ENCODE measurements at places on chromosomes 2 and 18.

- no peak for DNase-seq
Observed at GRCh38 chr2:196966061-196966460, 39.6 kb upstream of the PGAP1 start.

- no peak for DNase-seq
Observed at GRCh38 chr2:27025861-27026851, 6.6 kb upstream of the TMEM214 start.

DNA sequence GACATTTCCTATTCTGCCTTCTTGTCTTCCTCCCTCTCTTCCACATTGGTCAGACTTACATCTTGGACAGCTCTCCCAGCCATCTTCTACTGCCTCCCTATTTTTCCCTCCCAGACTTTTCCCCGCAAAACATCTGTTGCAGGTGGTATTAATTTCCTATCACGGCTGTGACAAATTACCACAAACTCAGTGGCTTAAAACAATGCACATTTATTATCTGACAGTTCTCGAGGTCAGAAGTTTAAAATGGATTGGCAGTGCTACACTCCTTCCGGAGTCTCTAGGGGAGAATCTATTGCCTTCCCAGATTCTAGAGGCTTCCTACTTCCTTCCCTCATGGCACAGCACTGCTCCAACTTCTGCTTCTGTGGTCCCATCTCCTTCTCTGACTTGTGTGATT is 33.3 kb downstream of the STRADB start:
- no peak for DNase-seq

GRCh38 chr2:4077017-4077416 is 373.6 kb downstream of the DCDC2C start:
- no peak for DNase-seq

DNA sequence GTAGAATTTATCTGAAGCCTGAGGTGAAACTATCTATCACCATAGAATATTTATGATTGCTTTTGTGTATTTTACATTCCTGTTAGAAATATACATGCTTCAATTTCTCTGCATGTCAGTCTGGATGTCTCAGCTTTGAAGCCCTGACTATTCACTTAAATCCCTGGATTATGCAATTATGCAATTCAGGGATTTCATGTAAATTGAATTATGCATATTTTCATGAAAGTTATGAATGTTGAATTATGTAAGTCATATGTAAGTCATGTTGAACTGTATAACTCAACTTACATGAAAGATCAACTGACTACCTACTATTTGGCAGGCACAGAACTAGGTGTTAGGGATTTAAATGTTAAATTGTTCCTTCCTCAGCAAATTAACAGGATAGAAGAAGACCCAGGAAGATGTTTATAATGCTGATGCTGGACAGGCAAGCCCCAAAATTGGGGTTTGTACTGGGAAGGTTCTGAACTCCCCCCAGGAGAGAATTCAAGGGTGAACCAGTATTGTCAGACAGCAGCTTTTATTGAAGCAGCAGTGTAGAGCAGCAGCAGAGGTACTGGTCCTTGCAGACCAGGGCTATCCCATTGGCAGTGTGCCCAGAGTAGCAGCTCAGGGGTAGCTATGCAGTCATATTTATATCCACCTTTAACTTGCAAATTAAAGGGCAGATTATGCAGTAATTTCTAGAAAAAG is 236.5 kb downstream of the ZNF804A start:
- no peak for DNase-seq

Measured in brain pericyte (primary cell).